ENCODE measurements at places on chromosomes 13 and 19.

DNA sequence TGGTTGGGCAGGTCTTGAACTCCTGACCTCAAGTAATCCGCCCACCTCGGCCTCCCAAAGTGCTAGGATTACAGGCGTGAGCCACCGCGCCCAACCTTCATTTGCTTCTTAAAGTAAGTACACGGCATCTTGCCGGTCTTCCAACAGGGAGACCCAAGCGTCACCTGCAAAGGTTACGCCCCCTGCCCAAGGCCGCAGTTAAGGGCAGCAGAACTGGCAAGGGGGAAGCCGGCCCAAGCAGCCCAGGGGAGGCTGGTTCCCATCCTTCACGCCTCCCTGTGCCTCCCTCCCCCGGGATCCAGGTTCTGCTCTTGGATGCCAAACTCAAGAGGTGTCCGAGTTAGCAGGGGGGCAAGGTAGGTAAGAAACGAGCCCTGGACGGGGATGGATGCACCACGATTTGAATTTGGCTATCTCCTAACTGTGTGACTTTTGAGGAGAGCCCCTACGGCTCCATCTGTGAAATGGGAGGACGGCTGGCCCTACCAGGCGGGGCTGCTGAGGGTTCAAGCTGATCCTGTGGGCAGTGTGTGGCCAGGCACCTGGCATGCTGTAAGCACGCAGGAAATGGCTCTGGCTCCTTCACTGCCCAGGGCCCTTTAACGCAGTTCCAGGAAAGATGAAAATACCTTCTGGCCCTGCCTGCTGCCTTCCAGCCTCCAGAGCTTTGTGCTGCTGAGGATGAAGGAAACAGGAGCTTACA lies 9.0 kb downstream of the RFX1 start:
- DNase-seq: no peak

- no peak for DNase-seq
Measured at GRCh38 chr13:99278200-99278599, 20.0 kb upstream of the GPR18 start.

GRCh38 chr13:74227476-74228158 lies 93.4 kb upstream of the KLF12 start:
- DNase-seq: no peak

DNA sequence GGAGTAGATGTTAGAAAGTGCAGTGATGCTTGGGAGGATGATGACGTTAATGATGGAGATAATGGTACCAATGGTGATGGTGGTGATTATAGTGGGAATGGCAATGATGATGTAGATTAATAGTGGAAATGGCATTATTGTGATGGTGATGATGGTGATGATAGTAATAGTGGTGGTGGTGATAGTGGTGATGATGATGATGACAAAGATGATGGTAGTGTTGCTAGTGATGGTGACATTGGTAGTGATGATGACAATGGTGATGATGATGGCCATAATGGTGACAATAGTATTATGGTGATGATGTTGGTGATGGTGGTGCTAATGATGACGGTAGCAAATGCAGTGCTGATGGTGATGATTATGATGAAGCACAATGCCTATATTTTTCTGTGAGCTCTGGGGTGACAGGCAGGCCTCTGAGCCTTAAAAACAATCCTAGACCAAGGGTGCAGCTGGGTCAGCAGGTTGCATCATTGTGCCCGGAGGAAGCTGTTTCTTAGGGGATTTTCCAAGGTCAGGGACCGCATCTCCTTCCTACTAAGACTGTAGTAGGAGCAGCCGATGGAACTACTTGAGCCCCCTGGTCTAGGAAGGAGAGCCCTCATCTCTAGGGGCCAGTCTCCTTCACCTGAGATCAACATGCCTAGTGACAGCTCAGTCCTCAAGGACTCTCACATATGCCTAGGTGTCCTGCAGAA lies 7.8 kb downstream of the CEACAM18 start:
- DNase-seq: no peak

GRCh38 chr13:109971006-109971405 lies 184.6 kb upstream of the IRS2 start:
- DNase-seq: no peak

GRCh38 chr19:49774969-49775368 lies 8.2 kb downstream of the AP2A1 start:
- DNase-seq: no peak

DNA sequence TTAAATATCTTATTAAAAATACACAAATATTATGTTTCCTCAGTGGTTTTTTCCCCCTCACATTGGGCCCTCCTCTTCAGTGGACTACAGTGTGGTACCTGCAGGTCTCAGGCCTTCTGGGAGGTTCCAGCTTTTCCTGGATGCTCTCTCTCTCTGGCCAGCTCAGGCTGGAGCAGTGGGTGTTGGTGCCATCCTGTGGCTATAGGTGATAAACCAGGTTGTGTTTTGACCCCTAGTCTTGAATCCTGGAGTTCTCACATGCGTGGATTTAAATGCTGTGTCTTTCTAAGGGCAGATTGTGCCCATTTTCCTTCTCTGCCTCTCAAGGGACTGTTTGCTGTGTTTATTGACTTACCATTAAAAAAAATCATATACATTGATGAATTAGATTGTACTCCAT lies 41.2 kb upstream of the ZNF527 start:
- no peak for DNase-seq
